ENCODE measurements at places on chromosomes 6 and 20. TPM values are rescaled to one million over a fixed set of nuclear protein-coding genes. Genes with fewer than 3 reads are reported as not detected.

- DNase-seq, result no peak
Observed at GRCh38 chr20:64149809-64150560, 14.3 kb upstream of the MYT1 start.

- no peak for DNase-seq
Observed at GRCh38 chr6:3162067-3162497, 4.7 kb upstream of the TUBB2A start.

DNA sequence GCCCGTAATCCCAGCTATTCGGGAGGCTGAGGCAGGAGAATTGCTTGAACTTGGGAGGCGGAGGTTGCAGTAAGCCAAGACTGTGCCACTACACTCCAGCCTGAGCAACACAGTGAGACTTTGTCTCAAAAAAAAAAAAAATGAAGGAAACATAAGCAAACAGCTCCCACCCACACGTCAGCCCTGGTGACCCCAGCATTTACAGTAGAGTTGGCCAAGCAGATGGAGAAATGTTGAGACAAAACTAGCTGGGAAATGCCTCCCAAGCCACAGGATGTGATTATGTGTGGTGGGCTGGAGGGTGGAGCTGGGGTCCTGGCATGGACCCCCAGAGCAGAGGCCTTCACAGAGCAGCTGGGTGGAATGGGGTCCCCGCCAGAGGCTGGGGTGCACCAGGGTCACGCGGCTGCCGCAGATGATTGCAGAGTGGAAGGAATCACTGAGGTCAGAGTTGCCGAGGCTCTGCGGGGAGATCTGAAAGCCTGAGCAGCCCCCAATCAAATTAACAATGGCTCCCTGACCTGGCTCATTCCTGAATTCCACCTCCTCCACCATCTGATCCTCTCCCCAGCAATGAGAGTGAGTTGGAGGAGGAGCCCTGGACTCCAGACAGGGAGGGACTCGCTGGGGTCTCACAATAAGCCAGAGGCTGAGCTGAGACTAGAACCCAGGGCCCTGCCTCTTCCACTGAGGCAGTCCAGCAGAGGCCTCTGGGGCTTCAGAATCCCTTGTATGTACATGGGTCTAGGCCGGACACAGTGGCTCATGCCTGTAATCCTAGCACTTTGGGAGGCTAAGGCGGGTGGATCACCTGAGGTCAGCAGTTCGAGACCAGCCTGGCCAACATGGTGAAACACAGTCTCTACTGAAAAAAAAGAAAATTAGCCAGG lies 34.7 kb upstream of the TGM2 start:
- DNase-seq, result peak; percentile 54

DNA sequence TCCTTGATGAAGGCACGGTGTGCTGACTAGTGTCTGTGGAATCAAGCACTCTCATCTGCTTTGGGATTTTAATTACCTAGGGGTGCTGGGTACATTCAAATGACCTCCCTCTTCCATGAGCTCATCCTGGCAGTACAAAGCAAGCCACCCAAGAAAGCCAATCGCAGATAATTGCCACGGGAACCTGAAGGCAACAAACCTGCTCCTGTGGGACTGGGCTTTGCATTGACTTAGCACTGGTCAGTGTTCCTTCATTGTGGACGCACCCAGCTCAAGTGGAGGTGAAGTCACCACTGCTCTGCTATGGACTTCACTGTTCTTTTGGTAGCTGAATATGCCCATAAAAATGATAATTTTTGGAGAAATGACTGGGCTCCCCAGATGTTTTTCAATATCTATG lies 261.6 kb upstream of the FERMT1 start:
- DNase-seq, result no peak

DNA sequence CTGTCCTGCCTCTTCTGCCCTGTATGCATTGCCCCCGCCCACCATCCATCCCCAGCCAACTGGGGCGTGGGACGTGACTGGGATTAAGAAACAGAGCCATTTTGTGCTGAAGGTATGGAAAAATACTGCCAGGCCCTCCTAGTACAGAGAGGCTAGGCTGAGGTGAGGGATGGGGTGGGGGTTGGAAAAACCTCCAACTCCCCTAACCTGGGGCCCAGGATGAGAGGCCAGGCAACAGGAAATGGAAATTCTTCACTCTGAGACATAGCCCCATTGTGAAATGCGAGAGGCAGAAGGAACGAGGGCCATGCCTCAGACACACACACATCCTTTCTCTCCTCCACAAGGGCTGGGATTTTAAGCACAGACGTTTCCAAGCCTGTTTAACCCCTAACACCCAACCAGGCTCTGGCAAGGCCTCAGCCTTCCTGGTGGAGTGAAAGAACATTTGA lies 19.9 kb downstream of the KCNK5 start:
- DNase-seq, result no peak

DNA sequence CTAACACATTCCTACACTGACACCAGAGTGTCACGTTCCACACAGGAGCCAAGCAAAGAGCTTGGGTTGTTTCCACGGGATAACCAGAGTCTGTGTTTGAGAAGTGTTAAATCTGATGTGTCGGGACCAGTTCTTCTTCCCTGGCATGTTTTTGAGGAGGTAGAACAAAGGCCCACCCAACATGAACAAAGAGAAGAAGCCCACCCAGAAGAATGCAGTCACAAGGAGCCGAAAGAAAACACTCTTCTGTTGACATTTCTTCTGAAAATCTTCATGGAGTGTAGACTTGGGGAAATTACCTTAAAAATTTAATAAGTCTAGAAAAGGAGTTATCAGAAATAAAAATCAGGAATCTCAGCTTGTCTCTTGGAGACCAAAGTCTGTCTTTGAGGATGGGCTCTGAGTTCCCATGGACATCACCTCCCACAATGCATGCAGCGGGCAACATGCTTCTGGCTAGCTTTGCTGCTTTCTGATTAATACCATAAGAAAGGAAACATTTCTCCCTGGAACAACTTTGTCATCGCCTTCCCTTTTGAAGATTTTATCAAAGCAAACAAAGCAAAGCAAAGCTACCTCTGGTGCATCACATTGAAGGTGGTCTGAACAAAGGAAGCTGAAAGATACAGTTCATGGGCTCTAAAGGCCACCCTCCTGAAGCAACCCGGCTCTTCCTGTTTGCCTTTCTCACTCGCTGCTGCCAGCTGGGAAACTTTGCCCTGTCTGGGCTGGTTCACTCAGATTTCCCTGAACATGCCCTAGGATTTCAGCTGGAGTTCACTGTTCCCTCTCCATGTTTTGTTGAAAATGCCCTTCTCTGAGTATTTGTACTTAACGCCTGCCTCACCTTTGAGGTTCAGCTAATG lies 448.1 kb downstream of the KIF16B start:
- DNase-seq, result no peak

Gene APOM
- 7.2 TPM for total RNA-seq

Gene HAO1
- not detected for total RNA-seq

Gene SMAP1
- 33.8 TPM for total RNA-seq

Measured in lower leg skin (tissue), 4 donors.